ENCODE measurements at places on chromosomes 7 and 10.

GRCh38 chr10:36236931-36237330 lies 594.8 kb upstream of the FZD8 start:
- DNase-seq: no peak

- no peak for DNase-seq
Measured at GRCh38 chr7:71173955-71174354, 42.0 kb downstream of the GALNT17 start.

GRCh38 chr7:118349604-118350003 lies 125.1 kb downstream of the ANKRD7 start:
- DNase-seq: no peak

GRCh38 chr7:20218279-20218678 lies 1.1 kb upstream of the MACC1 start:
- DNase-seq: no peak

GRCh38 chr7:96284835-96285234 lies 37.1 kb downstream of the SLC25A13 start:
- no peak for DNase-seq

GRCh38 chr7:120400806-120401455 lies 128.0 kb downstream of the KCND2 start:
- DNase-seq: no peak

DNA sequence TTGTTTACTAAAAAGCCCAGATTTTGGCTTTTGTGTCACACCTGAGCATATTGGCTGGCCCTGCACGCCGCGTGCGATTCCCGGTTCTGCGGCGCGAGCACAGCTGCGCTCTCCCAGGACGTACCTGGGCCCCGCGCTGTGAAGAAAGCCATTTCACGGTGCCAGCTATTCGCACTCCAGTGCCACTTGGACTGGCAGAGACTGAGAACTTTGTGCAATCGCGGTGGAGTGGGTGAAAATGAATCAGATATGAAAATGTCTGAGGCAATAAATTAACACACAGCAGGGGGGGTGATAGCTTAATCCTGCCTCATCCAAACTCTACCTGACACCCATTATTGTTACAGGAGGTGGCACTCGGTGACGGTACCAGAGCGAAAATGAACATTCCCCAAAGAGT lies 330.1 kb upstream of the MGMT start:
- DNase-seq: no peak

DNA sequence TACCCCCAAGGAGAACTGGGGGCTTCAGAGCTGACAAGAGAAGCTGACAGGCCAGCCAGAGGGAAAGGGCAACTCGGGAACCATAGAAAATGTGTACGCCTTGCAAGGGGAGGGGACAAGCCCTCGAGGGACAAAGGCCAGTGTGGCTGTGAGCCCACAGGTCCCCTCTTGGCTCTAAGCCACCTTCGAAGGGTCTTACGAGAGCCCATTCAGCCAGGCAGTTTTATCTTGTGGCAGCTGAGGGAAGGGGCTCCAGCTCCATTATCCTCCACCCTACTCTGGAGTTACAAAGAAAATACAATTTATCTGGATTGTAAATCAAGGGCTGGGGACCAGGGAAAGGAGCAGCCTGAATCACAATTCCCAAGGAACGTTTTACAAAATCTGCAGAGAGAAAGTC lies 159.5 kb upstream of the ZMIZ1 start:
- no peak for DNase-seq

GRCh38 chr7:45114926-45115325 lies 3.4 kb upstream of the TBRG4 start:
- no peak for DNase-seq

GRCh38 chr7:21454182-21454581 lies 26.3 kb downstream of the SP4 start:
- no peak for DNase-seq

- no peak for DNase-seq
Measured at GRCh38 chr7:114631249-114631822, 216.7 kb downstream of the FOXP2 start.

- no peak for DNase-seq
Measured at GRCh38 chr7:35849158-35849831, 48.4 kb downstream of the SEPTIN7 start.

GRCh38 chr7:19121977-19122588 lies 4.6 kb upstream of the TWIST1 start:
- DNase-seq: peak; percentile 18

DNA sequence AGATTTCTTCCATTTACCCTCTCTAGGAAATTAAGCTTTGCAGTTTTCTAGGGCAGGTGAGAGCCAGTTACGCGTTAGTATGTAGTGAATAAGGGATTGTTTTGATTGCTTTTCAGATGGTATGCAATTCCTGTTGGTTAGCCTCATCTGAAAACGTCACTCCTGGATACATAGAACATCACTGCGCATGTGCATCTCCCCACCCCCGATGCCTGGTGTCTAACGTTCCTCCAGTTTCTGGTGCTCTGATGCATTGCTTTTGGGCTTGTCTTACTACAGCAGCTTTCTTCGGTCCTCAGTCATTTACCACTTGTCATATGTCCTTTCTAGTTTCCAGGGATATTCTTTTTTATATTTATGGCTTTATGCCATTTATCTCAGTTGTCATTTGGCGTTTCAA lies 22.5 kb downstream of the MLLT10 start:
- no peak for DNase-seq

GRCh38 chr7:44621034-44621749 lies 14.8 kb downstream of the OGDH start:
- no peak for DNase-seq

- no peak for DNase-seq
Measured at GRCh38 chr7:11540271-11540761, 291.7 kb downstream of the THSD7A start.

DNA sequence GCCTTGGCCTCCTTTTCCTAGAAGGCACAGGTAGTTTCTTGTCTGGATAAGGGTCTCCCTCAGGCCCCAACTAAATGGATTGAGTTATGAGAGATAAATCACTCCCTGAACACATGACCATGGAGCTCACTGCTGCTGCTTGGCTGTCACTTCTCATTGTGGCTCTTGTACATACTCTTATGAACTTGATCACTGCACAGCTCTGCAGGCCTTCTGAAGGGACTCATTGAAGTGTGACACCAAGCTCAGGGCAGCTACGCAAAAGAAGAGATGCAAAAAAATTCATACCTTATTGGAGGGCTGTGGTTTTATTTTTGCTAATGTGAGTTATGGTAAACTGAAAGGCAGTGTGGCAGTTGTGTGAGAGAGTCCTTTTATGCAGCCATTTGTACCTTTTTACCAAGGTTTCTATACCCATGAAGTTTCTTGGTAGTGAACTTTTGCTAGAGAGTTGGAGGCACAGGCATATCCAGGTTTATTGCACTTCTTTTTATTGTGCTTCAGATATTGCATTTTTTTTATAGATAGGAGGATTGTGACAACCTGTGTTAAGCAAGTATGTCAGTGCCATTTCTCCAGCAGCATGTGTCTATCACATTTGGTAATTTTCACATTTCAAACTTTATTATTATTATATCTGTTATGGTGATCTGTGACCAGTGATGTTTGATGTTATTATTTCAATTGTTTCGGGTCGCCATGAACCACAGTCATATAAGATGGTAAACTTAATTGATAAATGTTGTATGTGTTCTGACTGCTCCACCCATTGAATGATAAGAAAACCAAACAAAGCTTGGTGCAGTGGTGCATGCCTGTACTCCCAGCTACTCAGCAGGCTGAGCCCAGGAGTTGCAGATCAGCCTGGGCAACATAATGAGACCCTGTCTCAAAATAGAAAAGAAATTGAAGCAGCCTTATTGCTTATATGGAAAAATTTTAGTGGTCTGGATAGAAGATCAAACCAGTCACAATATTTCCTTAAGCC lies 100.6 kb downstream of the LRRC4 start:
- DNase-seq: no peak

DNA sequence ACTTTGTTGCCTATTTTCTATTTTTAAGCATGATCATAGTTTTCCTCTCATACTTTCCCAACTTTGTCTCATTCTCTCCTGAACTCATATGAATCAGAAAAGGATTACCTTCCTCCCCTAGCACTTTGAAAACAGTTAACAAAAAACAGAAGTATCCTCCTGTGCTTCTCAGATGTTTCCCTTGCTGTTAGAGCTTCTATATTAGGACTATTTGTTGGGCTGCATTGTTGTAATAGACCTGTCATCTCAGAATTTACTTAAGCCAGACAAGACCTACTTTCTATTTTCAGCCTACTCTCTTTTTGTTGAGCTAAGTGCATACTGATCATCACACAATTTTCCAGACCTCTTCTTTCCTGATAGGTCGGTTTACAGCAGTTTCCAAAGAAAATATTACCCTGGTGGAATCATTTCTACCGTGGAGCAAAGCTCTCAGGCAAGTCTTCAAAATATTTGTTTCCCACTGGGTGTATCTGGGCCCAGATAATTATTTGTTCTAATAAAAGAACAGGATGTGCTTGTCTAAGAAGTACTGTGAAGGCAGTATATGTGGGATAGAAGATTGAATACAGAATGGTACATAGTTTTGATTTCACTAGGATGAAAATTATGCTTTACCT lies 411.9 kb upstream of the KLF6 start:
- DNase-seq: no peak

GRCh38 chr10:21162948-21163347 lies 265.8 kb upstream of the NEBL start:
- DNase-seq: no peak

- DNase-seq: no peak
Measured at GRCh38 chr7:22723181-22723601, 3.8 kb upstream of the IL6 start.

- DNase-seq: no peak
Measured at GRCh38 chr7:2450198-2451107, 25.7 kb downstream of the GRIFIN start.

GRCh38 chr10:111677759-111678158 lies 505.8 kb downstream of the GPAM start:
- no peak for DNase-seq

DNA sequence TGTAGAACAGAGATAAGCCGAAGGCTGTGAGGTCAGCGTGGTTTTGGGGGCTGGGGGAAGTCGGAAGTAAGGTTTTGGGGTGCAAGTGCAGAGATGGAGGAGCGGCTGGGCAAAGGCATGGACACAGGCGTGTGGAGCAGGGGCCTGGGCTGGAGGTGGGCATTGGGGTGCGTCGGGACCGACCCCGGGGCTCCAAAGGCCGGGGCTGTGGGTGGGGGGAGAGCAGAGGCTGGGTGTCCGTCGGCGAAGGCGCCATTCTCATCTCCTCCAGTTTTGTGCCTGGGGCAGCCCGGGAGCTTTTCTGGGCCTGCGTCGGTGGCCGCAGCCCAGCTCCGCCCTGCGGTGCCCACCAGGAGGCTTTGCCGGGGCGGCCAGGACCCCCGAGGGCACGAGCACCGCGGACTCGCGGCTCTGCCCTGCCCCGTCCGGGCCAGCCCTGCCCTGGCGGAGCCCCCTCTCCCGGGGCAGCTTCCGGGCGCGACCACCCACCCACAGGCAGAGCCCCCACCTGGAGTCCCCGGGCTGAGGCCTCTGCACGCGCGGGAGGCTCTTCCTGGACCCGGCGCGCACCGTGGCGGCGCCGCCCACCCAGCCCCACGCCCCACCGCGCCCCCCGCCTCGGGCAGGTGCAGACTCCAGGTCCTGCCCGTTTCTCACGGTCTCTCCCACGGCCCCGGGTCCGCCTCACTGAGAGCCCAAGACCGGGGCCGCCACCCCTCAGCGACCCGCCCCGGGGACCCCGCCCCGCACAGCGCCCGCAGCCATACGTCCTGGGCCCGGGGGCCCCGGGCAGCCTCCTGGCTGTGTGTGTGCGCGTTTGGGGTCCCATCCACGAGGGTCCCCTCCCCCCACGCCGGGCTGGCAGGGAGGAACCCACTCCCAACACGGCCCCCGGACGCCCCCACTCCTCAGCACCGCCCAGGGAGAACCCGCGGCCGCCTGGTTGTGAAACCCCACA lies 7.7 kb upstream of the SCART1 start:
- no peak for DNase-seq

DNA sequence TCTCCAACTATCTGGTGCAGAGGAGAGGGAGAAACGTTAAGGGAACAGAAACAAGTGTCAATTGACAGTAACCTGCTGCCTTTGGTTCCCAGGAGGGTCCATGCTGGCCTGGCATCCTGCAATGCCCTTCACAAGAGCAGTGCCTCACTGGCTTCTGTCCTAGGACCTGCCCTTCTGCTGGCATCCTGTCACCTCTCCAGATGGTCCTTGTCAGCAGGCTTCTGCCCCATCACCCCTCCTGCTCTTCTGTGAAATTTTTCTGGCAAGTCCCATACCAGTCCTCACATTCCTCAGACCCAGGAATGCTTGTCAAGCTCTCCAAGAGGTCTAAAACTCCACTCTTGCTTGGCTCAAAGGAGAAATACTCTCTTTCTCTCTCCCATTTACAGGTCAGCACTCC lies 34.2 kb downstream of the C10orf67 start:
- DNase-seq: no peak

Data from NCI-H526 treated with DMSO at 0.1 percent for 48 hours (cell line).